ENCODE measurements at places on chromosomes 6 and 20.

DNA sequence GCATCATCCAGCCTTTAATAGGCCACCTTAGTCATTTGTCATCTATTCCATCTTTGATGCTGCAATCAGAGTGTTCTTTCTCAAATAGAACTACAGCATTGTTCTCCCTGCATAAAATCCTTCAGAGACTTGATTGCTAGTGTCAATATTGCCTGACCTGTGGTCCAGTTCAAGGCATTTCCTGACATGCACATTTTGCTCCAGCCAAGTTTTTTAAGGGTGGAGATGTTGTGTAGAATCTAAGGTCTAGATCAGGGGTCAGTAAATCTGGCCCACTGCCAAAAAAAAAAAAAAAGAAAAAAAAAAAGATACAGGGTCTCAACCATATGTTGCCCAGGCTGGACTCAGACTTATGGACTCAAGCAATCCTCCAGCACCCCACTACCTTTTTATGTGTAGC, 354.4 kb downstream of the FRK start:
- DNase-seq: no peak

GRCh38 chr20:49508435-49509199, 26.1 kb upstream of the KCNB1 start:
- no peak for DNase-seq

GRCh38 chr6:34529665-34530327, 26.3 kb downstream of the SPDEF start:
- DNase-seq: no peak

- no peak for DNase-seq
Observed at GRCh38 chr20:62710886-62711702, 2.5 kb downstream of the NTSR1 start.

- no peak for DNase-seq
Observed at GRCh38 chr6:25377664-25378063, 98.5 kb downstream of the CARMIL1 start.

- DNase-seq: no peak
Observed at GRCh38 chr6:66553441-66553840, 846.4 kb upstream of the EYS start.

GRCh38 chr6:26323525-26324294, 41.3 kb upstream of the BTN3A2 start:
- no peak for DNase-seq

- DNase-seq: no peak
Observed at GRCh38 chr20:32400476-32400875, 42.3 kb downstream of the ASXL1 start.

GRCh38 chr6:142173980-142174379, 26.9 kb downstream of the VTA1 start:
- no peak for DNase-seq

GRCh38 chr6:26646074-26646473, 13.5 kb downstream of the ZNF322 start:
- no peak for DNase-seq

GRCh38 chr6:36029464-36029863, 1.9 kb downstream of the MAPK14 start:
- no peak for DNase-seq

DNA sequence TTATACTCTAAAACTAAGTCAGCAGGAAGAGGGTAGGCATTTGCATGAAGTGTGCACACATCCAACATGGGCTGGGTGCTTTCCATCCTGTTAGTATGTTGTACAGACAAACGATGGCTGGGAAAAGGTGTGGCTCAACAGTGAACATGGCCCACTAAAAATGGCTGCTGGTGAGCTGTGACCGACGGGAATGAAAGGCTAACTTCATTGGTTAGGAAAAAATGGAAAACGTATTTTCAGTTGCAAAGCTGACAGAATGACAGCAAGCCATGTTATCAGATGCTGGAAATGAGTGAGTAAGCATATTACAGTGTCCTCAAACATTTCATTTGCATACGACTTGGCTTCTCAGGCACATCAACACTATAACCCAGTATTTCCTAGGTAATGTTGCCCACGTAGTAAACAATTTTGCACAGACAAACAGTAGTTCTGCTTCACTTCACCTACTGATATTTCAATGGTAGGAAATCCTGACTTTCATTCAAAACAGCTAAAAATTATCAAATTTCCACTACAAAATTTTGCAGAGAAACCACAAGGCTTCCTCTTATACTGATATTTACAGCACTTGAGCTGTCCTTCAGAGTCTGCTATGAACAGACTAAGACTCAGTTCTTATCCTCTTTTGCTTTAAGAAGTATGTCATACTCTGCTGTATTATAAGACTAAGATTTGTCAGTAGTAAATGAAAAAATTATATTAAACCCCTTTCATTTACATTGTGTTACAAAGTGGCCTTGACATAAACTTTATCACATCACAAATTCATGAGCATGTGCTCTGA, 98.9 kb downstream of the IRF4 start:
- DNase-seq: peak; percentile 33

GRCh38 chr6:88983532-88983931, 20.1 kb upstream of the RNGTT start:
- no peak for DNase-seq

DNA sequence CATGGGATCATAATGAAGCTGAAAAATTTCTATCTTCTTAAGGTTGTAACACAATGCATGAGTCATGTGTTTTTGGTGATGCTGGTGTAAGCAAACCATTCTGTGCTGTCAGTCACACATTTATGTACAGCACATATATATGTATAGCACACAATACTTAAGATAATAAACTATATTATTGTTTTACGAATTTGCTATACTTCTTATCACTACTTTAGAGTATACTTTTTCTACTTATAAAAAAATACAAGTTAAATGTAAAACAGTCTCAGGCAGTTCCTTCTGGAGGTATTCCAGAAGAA, 920.1 kb upstream of the FLRT3 start:
- DNase-seq: no peak

- DNase-seq: no peak
Observed at GRCh38 chr20:3081641-3082040, 2.9 kb downstream of the AVP start.

GRCh38 chr6:46437671-46438221, 53.5 kb downstream of the RCAN2 start:
- no peak for DNase-seq

GRCh38 chr6:158039178-158039557, 57.5 kb downstream of the SYNJ2 start:
- no peak for DNase-seq

DNA sequence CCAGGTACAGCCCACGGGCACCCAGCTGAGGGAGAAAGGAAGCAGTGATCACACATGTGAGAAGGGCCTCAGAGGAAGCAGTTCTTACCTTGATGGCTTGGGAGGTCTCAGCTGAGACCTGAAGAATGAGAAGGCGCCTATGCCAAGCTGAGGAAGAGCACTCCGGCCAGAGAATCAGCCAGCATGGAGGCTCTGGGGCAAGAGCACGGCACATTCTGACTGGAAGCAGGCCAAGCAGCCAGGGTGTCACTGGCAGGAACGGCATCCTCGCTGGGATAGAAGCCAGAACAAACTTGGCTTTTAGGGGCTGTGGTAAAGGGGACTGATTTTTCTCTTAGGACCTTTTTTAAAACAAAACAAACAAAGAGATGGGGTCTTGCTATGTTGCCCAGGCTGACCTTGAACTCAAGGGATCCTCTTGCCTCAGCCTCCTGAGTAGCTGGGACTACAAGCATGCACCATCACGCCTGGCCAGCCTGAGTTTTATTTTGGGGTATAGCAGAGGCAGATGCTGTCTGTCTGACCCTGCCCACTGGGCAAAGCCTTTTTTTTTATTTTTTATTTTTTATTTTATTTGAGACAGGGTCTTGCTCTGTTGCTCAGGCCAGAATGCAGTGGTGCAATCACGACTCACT, 17.6 kb downstream of the GHRH start:
- no peak for DNase-seq

GRCh38 chr6:13307508-13307995, 20.8 kb downstream of the TBC1D7 start:
- no peak for DNase-seq

DNA sequence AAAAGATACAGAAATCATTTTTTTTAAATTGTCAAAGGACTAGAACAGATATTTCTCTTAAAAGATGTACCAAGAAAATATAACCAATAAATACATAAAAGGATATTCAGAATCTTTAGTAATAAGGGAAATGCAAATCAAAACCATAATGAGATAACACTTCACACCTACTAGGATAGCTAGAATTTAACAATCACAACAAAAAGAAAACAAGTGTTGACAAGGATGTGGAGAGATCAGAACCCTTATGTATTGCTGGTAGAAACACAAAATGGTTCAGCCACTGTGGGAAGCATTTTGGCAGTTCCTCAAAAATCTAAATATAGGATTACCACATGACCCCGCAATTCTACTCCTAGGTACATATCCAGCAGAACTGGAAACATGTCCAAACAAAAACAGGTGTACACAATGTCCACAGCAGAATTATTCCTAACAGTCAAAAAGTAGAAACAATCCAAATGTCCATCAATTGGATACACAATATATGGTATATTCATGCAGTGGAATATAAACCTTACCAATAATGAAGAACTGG, 211.0 kb downstream of the LRFN2 start:
- DNase-seq: no peak

DNA sequence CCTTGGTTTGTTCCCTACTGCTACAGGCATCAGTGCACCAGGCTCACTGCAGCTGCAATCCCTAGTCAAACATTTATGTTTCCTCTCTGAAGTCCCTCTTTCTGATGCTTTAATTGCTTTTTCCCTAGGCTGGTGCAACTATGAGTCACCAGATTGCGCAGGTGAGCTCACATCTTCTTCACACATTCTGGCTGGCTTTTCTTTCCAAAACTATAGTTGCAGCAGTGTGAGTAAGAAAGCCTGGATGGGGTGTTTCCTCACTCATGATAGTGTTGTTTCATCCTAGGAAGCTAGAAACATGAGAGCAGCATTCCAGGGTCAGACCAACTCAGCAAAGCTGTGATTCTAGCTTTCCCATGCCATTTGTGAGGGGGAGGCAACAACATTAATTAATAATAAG, 296.4 kb downstream of the PAX1 start:
- no peak for DNase-seq

DNA sequence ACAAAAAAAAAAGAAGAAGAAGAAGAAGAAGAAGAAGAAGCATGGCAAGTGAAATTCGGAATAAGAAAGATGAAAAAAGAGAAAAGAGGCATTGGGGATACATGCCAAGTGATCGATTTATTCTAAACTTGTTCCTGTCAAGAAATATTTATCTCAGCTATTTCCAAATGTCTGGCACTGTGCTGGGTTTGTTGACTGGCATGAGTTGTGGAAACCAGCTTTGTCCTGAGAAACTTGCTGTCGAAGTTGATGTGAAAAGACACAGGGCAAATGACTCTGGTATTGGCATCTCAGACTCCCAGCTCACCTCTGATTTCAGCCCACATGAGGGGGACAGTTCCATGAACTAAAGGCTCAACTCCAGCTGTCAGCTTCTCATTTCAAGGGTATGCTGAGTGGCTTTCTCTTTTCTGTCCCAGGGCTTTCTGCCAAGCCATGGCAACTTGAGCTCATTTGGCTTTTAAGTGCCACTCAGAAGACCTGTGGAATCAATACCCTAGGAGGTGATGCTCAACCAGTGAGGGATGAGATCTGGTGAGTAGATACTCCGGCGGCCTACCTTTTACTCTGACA, 253.3 kb upstream of the JAG1 start:
- DNase-seq: no peak

GRCh38 chr6:149233056-149233715, 84.3 kb upstream of the TAB2 start:
- DNase-seq: peak; percentile 39

DNA sequence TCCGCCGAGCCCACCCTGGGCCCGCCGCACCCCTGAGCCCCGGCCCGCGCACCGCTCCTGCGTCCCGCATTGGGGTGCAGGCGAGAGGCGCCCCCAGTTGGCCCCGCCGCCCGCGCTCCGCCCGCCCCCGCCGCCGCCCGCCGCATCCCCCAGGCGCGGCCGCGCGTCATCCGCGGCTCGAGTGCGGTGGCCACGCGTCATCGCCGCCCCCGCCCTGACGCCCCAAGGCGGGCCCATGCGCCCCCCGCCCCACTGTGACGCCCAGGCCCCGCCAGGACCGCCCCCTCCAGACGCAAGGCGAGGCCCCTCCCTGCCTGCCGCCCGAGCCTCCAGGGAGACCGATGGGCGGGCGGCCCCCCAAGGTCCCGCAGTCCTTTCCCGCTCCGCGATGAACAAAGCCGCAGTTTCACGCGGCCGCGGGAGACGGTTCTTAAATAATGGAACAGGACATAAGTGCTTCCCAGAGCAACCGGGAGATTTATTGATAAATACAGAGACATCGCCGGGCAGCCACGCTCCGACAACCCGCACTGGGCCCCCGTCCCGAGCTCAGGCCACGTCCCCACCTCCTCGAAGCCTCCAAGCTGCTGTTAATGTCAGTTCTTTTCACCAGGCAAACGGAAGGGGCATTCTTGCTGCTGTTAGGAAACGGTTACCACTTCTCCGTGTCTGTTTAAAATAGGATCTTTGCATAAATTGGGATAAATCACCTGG, at the start of gene ANKRD60:
Gene ANKRD60 (minus strand): TSS at position 170 of the 714 bp plus-strand sequence. CDS start 0 bp downstream, at position 170.
- peak; percentile 16 for DNase-seq

- DNase-seq: no peak
Observed at GRCh38 chr6:17341117-17341805, 52.1 kb upstream of the CAP2 start.

- no peak for DNase-seq
Observed at GRCh38 chr20:43583982-43584432, 6.7 kb upstream of the IFT52 start.

GRCh38 chr20:1130847-1131246, 12.4 kb downstream of the PSMF1 start:
- no peak for DNase-seq

GRCh38 chr6:77633993-77634715, 18.7 kb upstream of the MEI4 start:
- no peak for DNase-seq

- no peak for DNase-seq
Observed at GRCh38 chr20:50240092-50240491, 49.5 kb downstream of the CEBPB start.

DNA sequence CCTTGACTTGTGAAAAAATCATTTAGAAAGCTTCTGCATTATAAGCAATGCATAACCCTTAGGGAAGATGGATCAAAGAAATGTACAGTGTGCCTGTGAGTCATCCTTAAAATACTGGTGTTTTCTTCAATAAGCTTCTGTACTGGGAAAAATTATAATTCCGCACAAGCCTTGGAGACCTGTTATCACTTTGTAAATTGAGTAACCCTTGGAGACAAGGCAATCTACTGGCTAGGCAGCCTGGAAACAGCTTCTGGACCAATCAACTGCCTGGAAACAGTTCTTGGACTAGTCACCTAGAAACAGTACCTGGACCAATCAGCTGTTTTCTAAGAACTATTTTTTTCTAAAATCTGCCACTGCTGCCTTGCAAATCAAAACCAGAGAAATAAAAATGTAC, 25.8 kb upstream of the RNGTT start:
- DNase-seq: no peak
